ENCODE measurements at places on chromosomes 3 and 15. TPM values are rescaled to one million over a fixed set of nuclear protein-coding genes. Genes with fewer than 3 reads are reported as not detected.

The SLC9C1 gene
- polyA plus RNA-seq: not detected

The SKOR1 gene
- not detected for polyA plus RNA-seq

The THPO gene
- 0.75 TPM for polyA plus RNA-seq

The GPR171 gene
- polyA plus RNA-seq: not detected

The SEMA3F gene
- polyA plus RNA-seq: 10.3 TPM

The TNFAIP8L3 gene
- 28.0 TPM for polyA plus RNA-seq

The GOLGA8J gene
- not detected for polyA plus RNA-seq

The PARP6 gene
- polyA plus RNA-seq: 143 TPM

The HES1 gene
- polyA plus RNA-seq: 28.2 TPM

The GOLGA8K gene
- 1.5 TPM for polyA plus RNA-seq

The CHRNB4 gene
- not detected for polyA plus RNA-seq

The EIF2A gene
- 95.5 TPM for polyA plus RNA-seq

The CELSR3 gene
- polyA plus RNA-seq: 1.3 TPM

The WDR93 gene
- not detected for polyA plus RNA-seq

The DENND6A gene
- 9.1 TPM for polyA plus RNA-seq

The CCDC54 gene
- not detected for polyA plus RNA-seq

The PCSK6 gene
- polyA plus RNA-seq: 1.6 TPM

The SLC7A14 gene
- not detected for polyA plus RNA-seq

The CDHR4 gene
- 5.0 TPM for polyA plus RNA-seq

The GALNT15 gene
- polyA plus RNA-seq: 45.6 TPM

The NUDT16 gene
- polyA plus RNA-seq: 40.4 TPM

The FBXL2 gene
- polyA plus RNA-seq: 9.6 TPM

The GOLGA8N gene
- polyA plus RNA-seq: 17.8 TPM

The PYGO1 gene
- polyA plus RNA-seq: 2.2 TPM

The MOBP gene
- polyA plus RNA-seq: 0.03 TPM

Data from aorta (tissue), 5 donors.